ENCODE measurements at places on chromosomes 4 and X. TPM values are rescaled to one million over a fixed set of nuclear protein-coding genes. Genes with fewer than 3 reads are reported as not detected.

Gene HTN3
- not detected for total RNA-seq

Gene ADGRG4
- total RNA-seq = not detected

Gene VCX
- not detected for total RNA-seq

Gene PDLIM3
- not detected for total RNA-seq

Gene ACSL4
- 36.5 TPM for total RNA-seq

Gene RASL11B
- total RNA-seq = 1.2 TPM

Gene WAS
- total RNA-seq = not detected

Gene GPC3
- total RNA-seq = not detected

Gene QRFPR
- total RNA-seq = 0.07 TPM

Gene BEX1
- total RNA-seq = 12.3 TPM

Gene HDX
- 0.86 TPM for total RNA-seq

Gene BEX5
- not detected for total RNA-seq

Gene LRCH2
- total RNA-seq = 0.46 TPM

Gene RTL9
- total RNA-seq = 0.30 TPM

Gene ARHGAP4
- 2.4 TPM for total RNA-seq

Gene HPGD
- not detected for total RNA-seq

Gene ALPK1
- 8.8 TPM for total RNA-seq

Gene CT47B1
- not detected for total RNA-seq

Gene NPY1R
- 0.03 TPM for total RNA-seq

Gene ITM2A
- total RNA-seq = not detected

Gene UGT2B7
- not detected for total RNA-seq

Gene CCDC110
- total RNA-seq = not detected

Gene TSPAN7
- not detected for total RNA-seq

Gene RTL3
- total RNA-seq = not detected

Gene ERCC6L
- 4.3 TPM for total RNA-seq

Gene BMX
- total RNA-seq = not detected

Gene ARR3
- total RNA-seq = not detected

Gene TREX2
- 12.0 TPM for total RNA-seq

Gene CXorf49
- not detected for total RNA-seq

Gene MND1
- 12.3 TPM for total RNA-seq
